ENCODE measurements at places on chromosomes 2 and 18. TPM values are rescaled to one million over a fixed set of nuclear protein-coding genes. Genes with fewer than 3 reads are reported as not detected.

- H3K4me1 ChIP-seq = peaks cover 12% of the 10 kb centered on the region
- no peak overlapping the region for H3K4me3 ChIP-seq
Observed at GRCh38 chr2:169106563-169107545, 37.5 kb downstream of the DHRS9 start.

DNA sequence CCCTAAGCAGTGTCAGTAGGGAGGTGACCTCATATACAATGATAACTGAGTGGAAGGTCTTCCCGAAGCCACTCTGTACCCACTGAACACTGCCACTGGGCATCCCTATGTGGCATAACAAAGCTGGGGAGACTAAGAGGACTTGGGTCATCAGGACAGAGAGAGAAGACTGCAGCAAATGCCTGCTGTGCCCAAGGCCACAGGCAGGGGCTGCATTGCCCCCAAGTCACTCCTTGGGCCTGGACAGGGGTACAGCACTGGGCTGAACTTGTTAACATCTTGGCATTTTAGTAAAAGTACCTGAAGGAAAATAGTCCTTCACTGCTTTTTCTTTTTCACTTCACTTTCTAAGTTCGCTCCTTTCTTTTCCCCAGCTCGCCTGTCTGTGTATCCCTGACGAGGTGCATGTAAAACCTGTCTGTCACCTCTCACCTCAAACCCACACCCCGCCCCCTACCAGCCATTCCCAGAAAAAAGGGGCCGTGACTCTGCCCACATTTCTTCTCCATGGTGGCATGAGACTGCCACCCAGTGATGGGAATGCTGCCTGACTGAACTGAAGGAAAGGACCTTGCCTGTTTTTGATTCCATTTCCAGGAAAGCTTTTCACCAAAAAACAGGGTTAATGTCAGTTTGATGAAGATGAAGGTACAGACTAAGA, 62.9 kb downstream of the MTHFD2 start:
- H3K4me3 ChIP-seq = no peak overlapping the region
- no peak overlapping the region for H3K27ac ChIP-seq
- no peak for DNase-seq
- peaks cover 11% of the 10 kb centered on the region for H3K36me3 ChIP-seq

GRCh38 chr2:12050396-12050795, 304.0 kb downstream of the LPIN1 start:
- no peak for DNase-seq
- H3K27ac ChIP-seq = no peak overlapping the region
- H3K27me3 ChIP-seq = no peaks in the 10 kb centered on the region
- H3K4me3 ChIP-seq = no peak overlapping the region
- H3K36me3 ChIP-seq = no peaks in the 10 kb centered on the region

NTSR2 gene
- total RNA-seq = not detected

RGPD3 gene
- 2.1 TPM for total RNA-seq

SERPINB4 gene
- 1.1 TPM for total RNA-seq

ALK gene
- not detected for total RNA-seq

REV1 gene
- total RNA-seq = 99.9 TPM

- peaks cover 33% of the 10 kb centered on the region for H3K4me1 ChIP-seq
- H3K27me3 ChIP-seq = no peaks in the 10 kb centered on the region
- H3K36me3 ChIP-seq = no peaks in the 10 kb centered on the region
- H3K27ac ChIP-seq = peak overlapping the region; percentile 32
- H3K4me3 ChIP-seq = no peak overlapping the region
Observed at GRCh38 chr2:101967826-101968513, 23.8 kb upstream of the IL1R2 start.

ARMC9 gene
- 8.5 TPM for total RNA-seq

DNA sequence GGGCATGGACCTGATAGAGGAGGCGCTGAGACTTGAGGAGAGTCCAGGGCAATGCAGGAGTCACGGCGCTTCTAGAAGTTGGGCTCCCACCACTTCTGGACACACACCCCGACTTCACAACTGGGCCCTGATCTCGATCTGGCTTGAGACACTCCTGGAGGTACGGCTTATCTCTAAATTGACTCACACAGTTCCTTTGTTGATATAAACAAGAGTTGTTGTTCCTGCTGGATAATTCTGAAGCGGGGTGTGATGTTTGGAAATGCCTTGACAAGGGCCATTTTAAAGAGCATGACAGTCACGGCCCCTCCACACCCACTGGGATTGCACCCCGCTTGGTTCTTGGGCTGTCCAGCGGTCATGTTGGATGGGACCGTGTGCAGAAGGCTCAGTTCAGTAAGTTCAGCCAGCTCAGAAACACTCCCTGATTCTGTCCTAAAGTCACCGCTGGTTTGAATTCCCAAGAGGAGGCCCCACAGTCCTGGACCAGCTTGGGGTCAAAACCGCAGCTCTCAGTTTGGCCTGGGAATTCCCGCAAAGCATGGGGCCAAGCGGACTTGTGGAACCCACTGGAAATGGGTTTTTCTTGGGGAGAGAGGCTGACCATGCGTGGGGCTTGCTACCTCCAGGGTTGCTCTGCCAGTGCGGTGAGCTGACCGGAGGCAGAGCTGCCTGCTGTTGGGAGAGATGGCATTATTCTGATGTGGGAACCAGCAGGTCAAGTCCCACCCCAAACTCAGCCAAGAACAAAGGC, 9.3 kb upstream of the NEU2 start:
- no peak for DNase-seq
- H3K36me3 ChIP-seq = no peaks in the 10 kb centered on the region
- H3K4me1 ChIP-seq = no peaks in the 10 kb centered on the region
- H3K27ac ChIP-seq = no peak overlapping the region

Data from suprapubic skin (tissue), 4 donors.